ENCODE measurements at places on chromosomes 12 and 14.

DNA sequence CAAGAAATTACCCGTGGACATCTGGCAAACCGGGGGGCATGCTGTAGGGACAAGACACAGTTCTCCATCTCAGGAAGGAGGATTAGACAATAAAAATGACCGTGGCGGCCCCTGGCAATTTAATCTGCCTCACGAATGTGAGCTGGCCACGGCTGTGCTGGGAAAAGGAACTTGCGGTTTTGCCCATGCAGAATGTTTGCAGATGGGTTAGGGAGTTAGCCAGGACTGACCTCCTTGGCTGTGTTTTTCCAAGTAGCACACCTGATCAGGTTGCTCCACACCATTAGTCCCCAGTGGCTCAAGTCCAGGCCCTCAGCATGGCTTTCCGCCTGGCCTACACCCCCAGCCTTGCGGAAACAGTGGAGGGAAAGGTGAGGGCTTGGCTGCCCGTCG lies 20.8 kb downstream of the TPCN1 start:
- DNase-seq: no peak

DNA sequence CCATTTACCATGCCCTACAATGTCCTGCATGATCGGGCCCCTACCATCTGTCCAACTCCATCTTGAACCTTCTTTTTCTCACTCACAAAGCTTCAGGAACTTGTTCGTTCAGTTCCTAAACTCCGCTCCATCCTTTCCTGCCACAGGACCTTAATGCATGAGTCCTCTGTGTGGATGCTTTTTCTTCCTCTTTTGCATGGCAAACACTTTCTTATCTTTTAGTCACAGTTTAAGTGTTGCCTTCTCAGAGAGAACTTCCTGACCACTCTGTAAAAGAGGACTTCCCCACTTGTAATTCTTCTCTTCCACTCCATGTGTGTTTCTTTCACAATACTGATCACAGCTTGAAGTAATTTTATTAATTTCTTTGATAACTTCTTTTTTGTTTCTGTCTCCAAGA lies 54.4 kb upstream of the ETV6 start:
- DNase-seq: no peak

GRCh38 chr12:56377310-56377988 lies 14.8 kb upstream of the APOF start:
- DNase-seq: no peak

GRCh38 chr12:122852336-122853275 lies 17.3 kb downstream of the HIP1R start:
- DNase-seq: no peak

- DNase-seq: no peak
Measured at GRCh38 chr12:57580466-57580795, 10.6 kb upstream of the PIP4K2C start.

- DNase-seq: no peak
Measured at GRCh38 chr12:58242796-58243630, 301.6 kb downstream of the ATP23 start.

DNA sequence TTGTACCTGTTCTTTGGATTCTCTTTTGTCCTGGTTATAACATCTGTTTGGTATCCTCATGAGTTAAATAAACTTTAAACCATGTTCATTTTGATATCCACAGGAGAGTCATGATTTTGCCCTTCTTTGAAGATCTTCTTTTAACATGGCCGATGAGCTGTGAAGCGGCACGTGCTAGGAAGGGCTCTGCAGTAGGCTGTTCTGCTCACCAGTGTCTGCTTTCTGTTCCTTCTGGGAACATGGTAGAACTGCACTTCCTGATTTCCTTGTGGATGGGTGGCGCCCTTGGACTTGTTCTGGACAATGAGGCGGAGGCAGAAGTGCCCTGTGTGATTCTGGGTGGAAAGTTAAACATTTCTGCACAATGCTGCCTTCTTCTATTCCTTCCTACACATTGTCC lies 138.1 kb downstream of the TMEM132D start:
- no peak for DNase-seq

DNA sequence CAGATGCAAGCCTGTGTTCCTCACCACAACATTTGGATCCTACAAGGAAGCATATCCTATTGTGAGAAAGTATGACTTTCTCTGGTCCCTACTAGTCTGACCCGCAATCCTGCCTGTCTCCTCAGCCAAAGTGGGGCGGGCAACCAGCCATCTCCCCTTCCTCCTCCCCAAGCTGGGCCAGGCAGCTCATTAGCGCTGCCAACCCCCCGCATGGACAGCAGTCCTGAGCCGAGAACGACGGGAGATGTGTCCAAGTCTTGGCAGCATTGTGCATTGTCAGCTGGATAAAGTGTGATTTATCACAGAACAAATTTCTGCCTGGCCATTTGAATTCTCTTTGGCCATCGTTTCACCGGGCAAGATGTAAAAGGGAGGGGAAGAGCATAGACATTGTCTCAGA lies 139.4 kb downstream of the SLC15A4 start:
- no peak for DNase-seq

DNA sequence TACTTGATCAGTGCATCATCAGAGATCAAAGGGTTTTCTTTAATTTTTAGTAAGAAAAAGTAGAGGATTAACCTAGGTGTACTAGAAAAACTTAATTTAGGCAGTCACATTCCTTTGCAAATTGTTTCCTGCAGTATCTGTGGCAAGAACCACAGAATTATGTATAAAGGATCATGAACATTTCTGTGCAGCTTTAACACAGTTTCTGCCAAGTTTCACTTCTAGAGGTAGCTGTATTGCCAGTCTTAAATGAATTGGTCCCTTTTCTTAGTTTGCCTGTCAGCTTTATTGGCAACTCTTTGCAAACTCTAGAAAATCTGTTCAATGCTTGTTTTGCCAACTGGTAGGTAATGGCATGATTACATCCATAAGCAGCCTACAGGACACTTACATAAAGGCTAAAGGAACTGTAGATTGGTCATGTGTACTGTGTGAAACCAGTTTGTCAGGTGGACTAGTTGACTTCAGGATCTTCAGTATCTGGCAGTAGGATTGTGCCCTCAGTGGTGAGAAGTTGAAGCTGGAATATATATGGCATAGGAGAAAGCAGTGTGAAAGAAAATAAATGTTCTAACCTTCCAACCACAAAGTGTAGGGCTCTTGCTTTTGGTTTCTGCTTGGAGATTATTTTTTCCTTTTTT lies 75.9 kb downstream of the TTLL5 start:
- DNase-seq: no peak

Measured in cardiac muscle cell (in vitro differentiated cells and primary cell).